ENCODE measurements at places on chromosomes 16 and 17.

DNA sequence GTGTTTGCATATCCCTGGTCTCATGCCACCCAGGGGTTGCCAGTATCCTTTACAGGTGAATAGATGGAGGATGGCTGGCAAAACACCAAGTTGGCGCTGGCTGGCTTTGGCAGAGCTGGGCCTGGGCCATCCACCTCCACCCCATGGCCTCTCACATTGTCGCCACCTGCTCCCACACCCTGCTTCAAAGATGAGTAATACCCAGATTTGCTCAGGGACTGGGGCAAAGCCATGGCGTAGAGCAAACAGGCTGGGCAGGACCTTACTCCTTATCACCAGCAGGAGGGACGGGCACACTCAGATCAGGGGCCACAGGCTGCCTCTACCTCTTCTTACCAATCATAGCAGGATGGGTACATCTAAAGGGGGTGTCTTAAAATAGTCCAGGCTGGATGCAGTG is 24.3 kb downstream of the PLA2G10 start:
- no peak for DNase-seq

DNA sequence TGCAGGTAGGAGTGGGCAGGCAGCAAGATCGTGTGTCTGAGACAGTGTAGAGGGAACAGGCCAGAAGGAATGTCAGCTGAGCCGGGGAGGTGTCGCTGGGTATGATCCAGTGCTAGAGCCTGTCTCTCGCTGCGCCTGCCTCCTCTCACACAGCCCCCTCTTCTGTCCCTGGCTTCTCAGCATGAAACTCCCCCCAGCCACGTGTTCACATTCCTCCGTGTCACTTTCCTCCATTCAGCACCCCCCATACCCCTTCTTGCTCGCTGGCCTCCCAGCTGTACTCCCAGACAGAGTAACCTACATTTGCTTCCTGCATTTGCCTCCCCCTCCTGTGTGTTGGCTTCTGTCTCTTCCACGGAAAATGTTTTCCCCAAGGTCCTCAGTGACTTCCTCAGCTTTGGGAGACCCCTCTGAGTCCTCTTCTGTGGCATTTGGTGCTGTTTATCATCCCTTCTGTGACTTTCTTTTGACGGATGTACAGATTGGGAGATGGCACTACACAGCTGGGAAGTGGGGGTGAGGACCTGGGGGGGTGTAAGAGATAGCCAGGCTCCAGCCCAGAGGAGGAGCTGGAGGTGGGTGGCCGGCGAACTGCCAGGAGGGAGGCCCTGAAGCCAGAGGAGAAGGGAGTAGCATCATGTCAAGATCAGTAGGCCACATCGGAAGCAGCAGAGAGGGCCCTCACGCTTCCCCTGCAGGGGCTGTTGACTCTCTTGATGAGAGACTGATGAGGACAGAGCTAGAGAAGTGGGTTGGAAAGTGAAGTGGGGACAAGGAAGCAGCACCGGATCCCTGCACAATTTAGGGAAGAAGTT is 19.2 kb downstream of the SGF29 start:
- DNase-seq = no peak

GRCh38 chr16:16045879-16046278 is 96.5 kb downstream of the ABCC1 start:
- DNase-seq = no peak

DNA sequence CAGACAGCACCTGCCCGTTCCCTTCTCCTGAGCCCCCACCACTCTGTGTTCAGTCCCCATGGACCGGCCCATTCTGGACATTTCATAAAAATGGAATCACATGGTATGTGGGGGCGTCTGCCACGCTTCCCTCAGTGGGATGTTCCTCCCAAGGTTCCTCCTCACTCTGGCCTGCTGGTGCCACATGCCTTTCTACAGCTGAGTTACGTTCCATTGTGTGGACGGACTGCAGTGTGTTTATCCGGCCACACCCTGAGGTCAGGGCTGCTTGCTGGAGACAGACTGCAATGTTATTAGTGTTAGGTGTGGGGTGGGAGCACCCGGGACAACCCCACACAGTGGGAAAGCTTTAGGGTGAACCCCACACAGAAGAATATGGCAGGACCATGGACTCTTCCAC is 5.9 kb upstream of the AATK start:
- no peak for DNase-seq

- DNase-seq = no peak
Measured at GRCh38 chr17:57898487-57899311, 48.9 kb upstream of the MRPS23 start.
